Right renal cortex interstitium (tissue), 3 donors: ENCODE measurements at places on chromosomes 5 and 9. TPM values are rescaled to one million over a fixed set of nuclear protein-coding genes. Genes with fewer than 3 reads are reported as not detected.

DNA sequence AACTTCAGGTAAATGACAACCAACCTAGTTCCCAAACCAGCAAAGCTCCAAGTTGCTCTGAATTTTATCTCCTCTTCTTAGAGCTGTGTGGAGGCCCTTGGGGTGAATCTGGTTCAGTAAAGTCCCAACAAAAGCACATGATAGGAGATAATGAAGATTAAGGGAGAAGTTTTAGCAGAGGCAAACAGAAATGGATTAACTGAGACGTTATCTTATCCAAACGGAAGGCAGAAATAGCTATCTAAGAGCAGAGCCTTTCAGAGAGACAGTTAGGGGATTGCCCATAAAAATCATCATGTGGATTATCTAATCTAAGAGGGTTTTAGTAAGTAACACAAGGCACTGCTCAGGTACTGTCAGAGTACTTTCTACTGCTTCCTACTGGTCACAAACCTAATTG lies 183.9 kb upstream of the ZNF618 start:
- no peak for DNase-seq

- DNase-seq = no peak
These were observed 53.7 kb downstream of the GGTA1 start for GRCh38 chr9:121445986-121446385.

DNA sequence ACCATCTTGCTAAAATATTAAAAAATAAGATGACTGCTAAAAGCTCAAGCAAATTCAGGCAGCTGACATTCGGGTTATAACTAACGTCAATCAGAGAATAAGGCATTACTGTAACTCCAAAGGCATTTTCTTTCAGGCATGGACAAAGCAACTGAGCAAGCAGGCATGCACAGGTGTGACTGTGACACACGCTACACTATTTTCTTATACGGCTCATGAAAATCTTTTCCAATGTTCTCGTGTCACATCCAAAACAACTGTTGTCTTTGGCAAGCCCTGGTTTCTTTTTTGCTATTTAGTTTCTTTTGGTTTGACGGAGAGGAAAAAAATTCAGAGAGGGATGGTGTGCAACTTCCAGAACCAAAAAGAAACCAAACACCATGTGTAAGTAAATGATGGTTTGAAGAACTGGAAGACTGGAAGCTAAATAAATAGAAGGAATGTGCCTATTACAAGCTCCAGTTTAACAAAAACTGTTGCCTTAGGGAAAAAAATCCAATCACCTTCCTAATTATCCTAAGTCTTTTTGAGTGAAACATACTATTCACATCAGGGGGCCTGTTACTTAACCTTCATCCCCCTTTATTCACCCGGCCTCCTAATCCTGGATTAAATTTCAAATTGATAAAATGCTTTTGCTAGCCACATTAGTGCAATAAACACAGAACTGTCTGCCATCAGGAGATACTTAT lies 277.6 kb downstream of the PSAT1 start:
- DNase-seq = no peak

DNA sequence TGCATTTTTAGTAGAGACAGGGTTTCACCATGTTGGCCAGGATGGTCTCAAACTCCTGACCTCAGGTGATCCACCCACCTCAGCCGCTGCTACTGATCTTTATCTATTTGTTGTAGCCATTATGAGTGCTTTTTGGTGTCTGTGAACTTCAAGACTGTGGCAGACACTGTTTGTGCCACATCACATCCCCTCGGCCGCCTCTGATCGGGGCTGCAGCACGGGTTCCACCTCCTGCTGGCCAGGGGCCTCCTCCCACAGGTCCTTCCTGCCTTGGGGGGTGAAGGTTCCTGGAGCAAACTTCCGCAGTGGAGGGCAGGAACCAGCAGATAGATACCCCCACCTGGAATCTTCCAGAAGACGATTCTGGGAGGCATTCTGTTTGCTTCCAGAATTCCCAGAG lies 98.5 kb downstream of the C9orf50 start:
- no peak for DNase-seq

GRCh38 chr9:131334629-131335367 lies 45.3 kb downstream of the PLPP7 start:
- no peak for DNase-seq

The HTR1A gene
- not detected for polyA plus RNA-seq

DNA sequence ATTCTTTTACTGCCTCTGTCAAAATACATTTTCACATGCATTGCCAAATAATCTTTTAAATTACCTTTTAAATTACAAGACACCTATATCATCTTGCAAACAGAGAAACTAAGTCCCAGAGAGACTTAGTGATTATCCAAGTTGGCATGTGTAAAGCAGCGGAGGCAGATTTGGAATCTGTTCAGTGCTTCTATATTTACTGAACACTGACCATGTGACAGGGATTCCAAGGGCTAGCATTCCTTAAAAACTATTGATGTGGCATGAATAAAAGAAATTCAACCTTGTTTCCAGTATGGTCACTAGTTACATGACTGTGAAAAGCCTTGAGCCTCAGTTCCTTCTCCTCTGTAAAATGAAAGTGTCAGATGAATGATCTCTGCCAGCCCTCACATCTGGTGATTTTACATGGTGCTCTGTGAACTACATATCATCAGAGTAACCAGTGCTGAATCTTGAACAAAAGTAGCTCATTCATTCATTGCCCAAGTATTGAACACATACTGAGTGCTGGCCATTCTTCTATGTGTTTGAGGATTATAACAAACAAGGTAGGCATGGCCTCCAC lies 71.9 kb upstream of the PPP1R2B start:
- DNase-seq = no peak

GRCh38 chr9:35520364-35520710 lies 30.4 kb downstream of the RUSC2 start:
- DNase-seq = no peak

GRCh38 chr5:118605761-118606160 lies 382.6 kb downstream of the DTWD2 start:
- no peak for DNase-seq

DNA sequence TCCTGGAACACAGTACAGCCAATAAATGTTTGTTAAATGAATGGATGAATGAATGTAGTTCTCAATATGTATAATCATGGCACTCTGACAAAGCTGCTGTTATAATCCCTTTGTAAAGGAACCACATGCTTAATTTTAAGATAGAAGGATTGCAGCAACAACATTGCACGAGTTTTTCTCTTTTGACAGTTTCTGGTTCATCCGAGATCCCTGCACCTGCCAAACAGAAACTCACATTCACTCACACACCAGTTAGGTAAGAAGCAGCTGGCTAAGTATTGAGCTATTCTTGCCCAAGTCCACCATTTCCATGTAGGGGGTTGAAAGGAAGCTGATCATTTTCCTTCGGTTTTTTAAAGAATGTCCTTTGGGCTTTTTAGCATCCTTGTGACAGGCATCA lies 133.7 kb upstream of the MAP1B start:
- no peak for DNase-seq

DNA sequence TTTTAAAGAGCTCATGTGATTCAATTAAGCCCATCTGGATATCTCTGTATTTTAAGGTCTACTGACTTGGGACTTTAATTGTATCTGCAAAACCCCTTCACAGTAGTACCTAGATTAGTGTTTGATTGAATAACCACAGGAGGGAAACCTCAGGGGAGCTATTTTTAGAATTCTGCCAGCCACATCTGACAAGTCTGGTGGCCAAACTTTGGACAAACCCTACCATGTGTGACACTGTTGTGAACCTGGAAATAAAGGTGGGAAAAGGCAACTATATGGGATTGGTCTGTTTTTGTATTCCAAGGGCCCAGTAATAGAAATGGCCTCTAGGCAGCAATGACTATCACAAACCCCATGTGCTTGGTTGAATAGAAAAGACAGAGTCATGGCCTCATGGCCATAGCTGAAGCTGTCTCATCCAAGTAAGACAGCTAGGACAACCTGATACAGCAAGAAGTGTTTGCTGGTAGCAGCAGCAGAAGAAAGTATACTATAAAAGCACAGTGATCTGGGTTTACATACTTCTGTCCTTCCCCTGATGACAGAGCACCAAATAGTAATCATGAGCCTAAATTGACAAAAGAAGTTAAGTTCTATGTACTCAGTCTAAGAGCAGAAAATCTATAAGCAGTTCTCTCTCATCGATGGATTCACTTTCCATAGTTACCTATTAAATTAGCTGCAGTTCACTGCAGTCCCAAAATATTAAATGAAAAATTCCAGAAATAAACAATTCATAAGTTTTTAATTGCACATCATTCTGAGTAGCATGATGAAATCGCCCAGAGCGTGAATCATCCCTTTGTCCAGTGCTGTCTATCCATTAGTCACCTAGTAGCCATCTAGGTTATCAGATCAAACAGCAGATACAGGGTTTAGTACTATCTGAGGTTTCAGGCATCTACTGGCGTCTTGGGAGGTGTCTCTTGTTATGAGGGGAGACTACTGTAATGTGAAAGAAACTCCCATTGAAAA lies 189.8 kb downstream of the ARHGAP26 start:
- DNase-seq = no peak

The GDF9 gene
- 1.7 TPM for polyA plus RNA-seq
